ENCODE measurements at places on chromosomes 2 and 18.
A peak's percentile ranks its signal among the peaks of the same experiment; 100 is the strongest.

- no peak for DNase-seq
These were observed 105.0 kb downstream of the UGGT1 start for GRCh38 chr2:128196026-128196425.

- DNase-seq, result no peak
These were observed 417.4 kb downstream of the TSN start for GRCh38 chr2:122172812-122173211.

DNA sequence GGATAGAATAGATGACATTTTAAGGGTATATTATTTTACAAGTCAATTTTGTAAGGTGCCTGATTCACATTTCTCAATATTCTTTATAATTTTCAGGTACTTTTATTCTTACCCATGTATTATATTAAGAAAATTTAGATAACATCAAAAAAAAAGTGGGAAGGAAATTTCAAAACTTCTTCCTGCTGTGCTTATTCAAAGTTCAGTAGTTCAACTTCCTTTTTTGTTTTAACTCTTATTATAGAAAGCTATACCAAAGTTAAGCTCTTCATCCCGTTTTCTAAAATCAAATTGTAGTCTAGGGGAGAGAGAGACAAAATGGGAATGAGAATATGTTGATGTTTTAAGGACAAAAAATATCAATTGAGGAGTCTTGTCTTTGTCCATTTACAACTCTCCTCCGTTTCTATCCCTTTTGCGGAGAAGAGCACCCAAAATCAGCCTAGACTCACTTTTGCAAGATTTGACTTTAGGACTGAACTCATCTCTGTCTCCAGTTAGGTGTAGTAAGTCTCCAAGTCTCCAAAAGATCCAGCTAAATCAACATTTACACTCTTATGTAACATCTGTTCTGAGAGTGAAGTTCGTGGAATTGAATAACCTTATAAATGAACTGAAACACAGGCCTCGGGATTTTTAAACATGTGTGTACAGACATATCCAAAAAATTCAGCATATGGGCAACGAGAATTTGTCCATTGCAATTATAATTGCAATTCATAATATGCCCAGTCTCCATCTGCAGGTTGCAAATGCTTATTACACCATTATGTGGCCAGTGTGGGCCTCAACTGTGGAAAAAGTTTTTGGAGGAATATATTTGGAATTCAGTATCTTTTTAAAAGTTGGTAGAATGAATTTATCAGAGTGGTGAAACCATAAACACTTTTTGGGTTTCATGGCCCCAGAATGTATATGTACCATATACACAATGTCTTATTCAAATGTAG, 23.9 kb downstream of the FAM124B start:
- no peak for DNase-seq

DNA sequence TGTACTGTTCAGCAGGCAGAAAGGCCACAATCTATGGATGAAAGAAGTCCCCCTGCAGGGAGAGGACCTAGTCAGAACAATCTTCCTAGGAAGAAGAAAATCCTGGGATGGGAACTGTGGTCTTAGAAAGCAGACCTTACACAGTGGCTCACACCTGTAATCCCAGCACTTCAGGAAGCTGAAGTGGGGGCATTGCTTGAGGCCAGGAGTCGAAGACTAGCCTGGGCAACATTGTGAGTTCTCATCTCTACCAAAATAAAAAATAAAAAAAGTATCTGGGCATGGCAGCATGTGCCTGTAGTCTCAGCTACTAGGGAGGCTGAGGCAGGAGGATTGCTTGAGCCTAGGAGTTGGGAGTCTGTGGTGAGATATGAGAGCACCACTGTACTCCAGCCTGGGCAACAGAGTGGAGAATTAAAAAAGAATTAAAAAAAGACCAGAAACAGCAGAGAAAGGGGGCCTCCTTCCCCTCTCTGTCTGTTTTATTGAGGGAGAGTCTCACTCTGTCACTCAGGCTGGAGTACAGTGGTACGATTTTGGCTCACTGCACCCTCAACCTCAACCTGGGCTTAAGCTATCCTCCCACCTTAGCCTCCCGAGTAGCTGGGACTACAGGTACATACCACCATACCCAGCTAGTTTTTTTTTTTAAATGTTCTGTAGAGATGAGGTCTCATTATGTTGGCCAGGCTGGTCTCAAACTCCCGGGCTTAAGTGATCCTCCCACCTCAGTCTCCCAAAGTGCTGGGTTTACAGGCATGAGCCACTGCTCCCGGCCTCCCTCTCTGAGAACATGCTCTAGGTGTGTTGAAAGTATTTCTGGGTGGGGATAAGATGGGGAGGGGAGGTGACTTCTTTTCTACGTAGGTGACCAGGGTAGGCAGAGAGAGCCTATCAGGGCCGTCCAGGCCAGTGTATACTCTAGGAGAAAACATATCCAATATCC, 7.4 kb downstream of the RHOB start:
- no peak for DNase-seq

DNA sequence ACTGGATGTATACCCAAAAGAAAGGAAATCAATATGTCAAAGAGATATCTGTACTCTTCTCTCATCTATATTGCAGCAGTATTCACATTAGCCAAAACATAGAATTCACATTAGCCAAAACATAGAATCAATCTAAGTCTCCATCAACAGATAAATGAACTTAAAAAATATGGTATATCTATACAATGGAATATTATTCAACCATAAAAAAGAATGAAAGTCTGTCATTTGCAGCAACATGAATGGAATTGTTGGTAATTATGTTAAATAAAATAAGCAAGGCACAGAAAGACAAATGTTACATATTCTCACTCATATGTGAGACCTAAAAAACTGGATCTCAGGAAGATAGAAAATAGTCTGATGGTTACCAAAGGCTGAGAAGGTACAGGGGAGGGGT, 212.1 kb upstream of the ZC3H15 start:
- DNase-seq, result no peak

- DNase-seq, result no peak
These were observed 845 bp upstream of the MYCN start for GRCh38 chr2:15939556-15939853.

DNA sequence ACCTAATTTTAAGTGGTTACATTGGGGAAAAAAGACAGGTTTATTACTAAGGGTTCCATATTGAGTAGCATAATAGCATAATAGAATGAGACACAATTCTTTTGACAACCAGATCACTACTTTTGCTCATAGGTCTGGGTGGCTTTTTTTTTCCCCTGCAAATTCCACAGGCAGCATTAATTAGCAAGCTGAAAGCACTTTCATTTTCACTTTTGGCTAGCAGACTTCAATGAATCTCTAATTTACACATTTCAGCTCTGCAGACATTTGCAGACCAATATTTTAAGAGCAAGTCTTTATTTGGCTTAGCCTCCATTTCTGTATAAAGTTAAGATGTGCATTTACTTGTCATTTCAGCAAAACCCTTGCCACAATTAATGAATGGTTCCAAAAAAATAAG, 185.5 kb downstream of the NOL4 start:
- no peak for DNase-seq

GRCh38 chr2:55138014-55138881, 88.0 kb upstream of the RTN4 start:
- DNase-seq, result no peak

GRCh38 chr2:5690718-5691220, 1.4 kb upstream of the SOX11 start:
- DNase-seq, result peak; percentile 44

DNA sequence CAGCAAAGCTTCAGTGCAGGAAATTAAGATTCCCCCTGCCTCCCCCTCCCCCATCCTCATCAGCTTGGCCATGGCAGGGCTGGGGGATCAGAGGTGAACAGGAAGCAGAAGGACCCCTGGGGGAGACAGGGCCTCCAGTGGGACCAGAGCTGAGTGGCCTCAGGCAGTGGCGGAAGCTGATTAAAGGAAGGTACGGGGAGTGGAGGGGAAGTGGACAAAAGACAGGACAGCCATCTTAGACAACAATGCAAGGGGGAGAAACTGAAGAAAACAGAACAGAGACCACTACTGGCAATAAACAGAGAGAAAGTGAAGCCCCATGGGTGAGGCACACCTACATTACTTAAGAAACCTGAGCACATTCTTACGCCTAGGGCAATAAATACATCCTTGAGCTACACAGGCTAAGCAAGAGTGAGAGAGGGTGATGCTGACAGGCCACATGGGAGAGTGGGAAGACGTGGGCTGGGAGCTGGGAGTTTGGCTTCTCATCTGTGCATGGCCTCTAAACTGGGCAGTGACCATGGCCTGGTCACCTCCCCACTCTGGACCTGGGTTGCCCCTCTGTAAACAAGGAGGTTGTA, 59.6 kb downstream of the BCL11A start:
- no peak for DNase-seq

DNA sequence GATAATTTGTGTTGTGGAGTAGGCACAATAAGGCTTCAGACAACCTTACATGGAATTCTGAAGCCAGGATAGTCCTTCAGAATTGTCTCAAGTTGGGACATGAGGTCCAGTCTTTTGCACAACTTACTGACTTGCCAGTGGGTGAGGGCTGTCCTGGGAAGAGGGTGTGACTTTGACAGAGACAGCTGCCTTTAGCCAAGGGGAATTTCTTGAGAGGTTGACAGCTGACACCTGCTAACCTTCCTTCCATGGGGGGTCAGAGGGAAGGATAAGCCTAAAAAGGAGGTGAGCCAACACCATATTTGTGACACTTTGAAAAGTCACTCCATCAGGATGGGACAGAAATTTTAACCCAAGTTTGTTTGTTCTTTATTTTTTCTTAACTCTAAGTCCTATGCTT, 907.8 kb upstream of the CRIM1 start:
- DNase-seq, result no peak

DNA sequence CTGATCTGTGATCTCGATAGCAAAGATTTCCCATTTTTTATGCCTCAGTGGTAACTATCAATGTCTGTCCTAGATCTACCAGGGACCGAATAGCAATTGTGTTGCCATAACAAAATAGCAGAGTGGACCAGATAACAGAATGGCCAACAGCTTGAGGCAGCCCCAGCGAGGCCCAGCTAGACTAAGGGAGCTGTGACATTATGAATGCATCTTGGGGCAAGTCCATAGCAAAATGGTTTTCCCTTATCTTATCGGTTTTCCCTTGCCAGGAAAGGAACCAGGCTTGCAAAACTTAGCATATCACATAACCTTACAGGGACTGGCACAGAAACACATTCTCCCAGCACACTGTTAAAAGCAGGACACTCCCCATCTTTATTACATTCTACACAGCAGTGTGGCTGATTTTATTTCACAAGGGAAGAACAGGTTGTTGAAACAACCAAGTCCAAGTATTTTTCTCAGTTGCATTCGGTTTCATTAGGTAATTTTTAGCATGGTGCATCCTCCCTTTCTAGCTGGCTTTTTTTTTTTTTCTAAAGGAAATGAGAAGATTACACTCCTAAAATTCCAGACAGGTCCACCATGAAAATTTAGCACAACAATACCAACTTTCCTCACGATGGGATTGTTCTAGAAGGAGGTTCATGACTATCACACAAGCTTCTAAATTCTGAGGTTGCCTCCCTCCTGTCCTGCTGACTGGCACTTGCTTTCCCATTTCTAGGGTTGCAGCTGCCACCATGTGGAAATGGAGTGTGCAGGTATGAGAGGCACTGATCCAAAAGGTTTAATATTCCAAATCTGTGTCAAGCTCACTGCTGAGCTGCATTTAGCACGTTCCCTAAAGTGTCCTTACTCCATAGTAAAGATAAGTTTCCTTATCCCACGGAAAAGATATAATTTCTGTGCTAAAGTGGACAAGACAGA, 97.0 kb upstream of the SLC35G4 start:
- DNase-seq, result no peak

GRCh38 chr2:149490296-149490695, 97.3 kb downstream of the MMADHC start:
- no peak for DNase-seq

DNA sequence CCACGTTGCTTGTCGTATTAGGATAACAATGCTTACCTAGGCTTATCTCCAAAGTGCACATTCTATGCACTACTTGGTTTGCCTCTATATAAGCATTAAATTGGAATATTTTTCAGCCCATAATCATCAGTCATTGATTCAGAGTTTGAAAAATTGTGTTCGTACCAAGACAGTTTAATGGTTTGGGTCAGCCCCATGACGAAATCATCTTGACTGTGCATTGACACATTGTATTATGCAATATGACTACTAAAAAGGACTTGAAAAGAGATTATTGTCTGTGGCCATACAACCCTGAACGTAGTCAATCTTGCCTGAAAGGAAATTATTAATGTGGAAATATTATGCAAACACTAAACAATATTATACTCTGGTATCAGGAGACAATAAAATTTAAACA, 141.3 kb downstream of the EML6 start:
- no peak for DNase-seq

Measured in SHP77 (cell line).